Dermis lymphatic vessel endothelial cell (primary cell): ENCODE measurements at places on chromosomes 16 and 17. TPM values are rescaled to one million over a fixed set of nuclear protein-coding genes. Genes with fewer than 3 reads are reported as not detected.

The PIMREG gene
- total RNA-seq, result 3.9 and 4.0 TPM in 2 replicates

The C16orf96 gene
- total RNA-seq, result under 0.01 TPM in 1 of 2 replicates, not detected in the other

The PITPNM3 gene
- 0.09 and 0.11 TPM in 2 replicates for total RNA-seq

The GPR142 gene
- not detected in 2 replicates for total RNA-seq

The C16orf74 gene
- 4.8 and 5.3 TPM in 2 replicates for total RNA-seq

The OTOA gene
- total RNA-seq, result under 0.01 and 0.09 TPM in 2 replicates

The RPL23 gene
- total RNA-seq, result 2,234 and 2,254 TPM in 2 replicates

The LITAF gene
- total RNA-seq, result 1.5 and 4.2 TPM in 2 replicates

The TBC1D28 gene
- not detected in 2 replicates for total RNA-seq

The CCDC200 gene
- total RNA-seq, result not detected in 2 replicates

The GSE1 gene
- 14.3 and 19.9 TPM in 2 replicates for total RNA-seq

The CTF1 gene
- total RNA-seq, result 0.09 and 0.33 TPM in 2 replicates

The RRN3 gene
- total RNA-seq, result 26.8 and 41.5 TPM in 2 replicates

The G6PC1 gene
- total RNA-seq, result not detected in 2 replicates

The MT1A gene
- 0.43 TPM in 1 of 2 replicates, not detected in the other for total RNA-seq

The RNF157 gene
- total RNA-seq, result 0.34 and 0.43 TPM in 2 replicates

The CCNF gene
- 7.0 and 9.1 TPM in 2 replicates for total RNA-seq

The MLLT6 gene
- total RNA-seq, result 20.0 and 20.5 TPM in 2 replicates

The NUPR1 gene
- 4.0 and 5.3 TPM in 2 replicates for total RNA-seq

The VMO1 gene
- 0.22 and 0.95 TPM in 2 replicates for total RNA-seq

The PDE6G gene
- 1.2 and 4.3 TPM in 2 replicates for total RNA-seq

The CORO1A gene
- 0.76 and 1.5 TPM in 2 replicates for total RNA-seq

The OR4D1 gene
- not detected in 2 replicates for total RNA-seq

The OR1F1 gene
- not detected in 2 replicates for total RNA-seq

The CEP95 gene
- total RNA-seq, result 17.1 and 22.8 TPM in 2 replicates

The FOXO3B gene
- 1.2 and 1.8 TPM in 2 replicates for total RNA-seq

The GID4 gene
- total RNA-seq, result 7.3 and 7.4 TPM in 2 replicates

The PDILT gene
- total RNA-seq, result not detected in 2 replicates

The WNT9B gene
- total RNA-seq, result not detected in 2 replicates

The KRTAP3-1 gene
- total RNA-seq, result not detected in 2 replicates

The NQO1 gene
- total RNA-seq, result 72.4 and 143 TPM in 2 replicates

The SLC16A6 gene
- total RNA-seq, result 0.43 and 0.54 TPM in 2 replicates

The PPL gene
- 2.5 and 3.2 TPM in 2 replicates for total RNA-seq

The CPNE7 gene
- total RNA-seq, result 0.17 and 0.65 TPM in 2 replicates

The SLC38A8 gene
- not detected in 2 replicates for total RNA-seq

The CCDC43 gene
- total RNA-seq, result 31.1 and 35.2 TPM in 2 replicates

The ZNF423 gene
- 5.9 and 6.2 TPM in 2 replicates for total RNA-seq
